ENCODE measurements at places on chromosomes 7 and 10. TPM values are rescaled to one million over a fixed set of nuclear protein-coding genes. Genes with fewer than 3 reads are reported as not detected.

Gene VPS26A
- 28.5 TPM for total RNA-seq

- no peak for DNase-seq
- no peak overlapping the region for H3K27ac ChIP-seq
- no peak overlapping the region for H3K4me3 ChIP-seq
- H3K36me3 ChIP-seq, result no peaks in the 10 kb centered on the region
- H3K27me3 ChIP-seq, result no peaks in the 10 kb centered on the region
Observed at GRCh38 chr10:3312403-3312940, 139.9 kb upstream of the PITRM1 start.

GRCh38 chr10:87538092-87539015 lies 33.7 kb downstream of the MINPP1 start:
- H3K4me1 ChIP-seq, result no peaks in the 10 kb centered on the region
- no peaks in the 10 kb centered on the region for H3K27me3 ChIP-seq
- H3K4me3 ChIP-seq, result no peak overlapping the region
- H3K36me3 ChIP-seq, result no peaks in the 10 kb centered on the region
- no peak for DNase-seq
- H3K27ac ChIP-seq, result no peak overlapping the region

Gene OR2A7
- total RNA-seq, result 10.7 TPM

GRCh38 chr7:19110026-19110730 lies 7.3 kb downstream of the TWIST1 start:
- no peak for DNase-seq
- H3K4me1 ChIP-seq, result no peaks in the 10 kb centered on the region
- H3K27me3 ChIP-seq, result peaks cover 13% of the 10 kb centered on the region

- H3K27ac ChIP-seq, result no peak overlapping the region
- H3K36me3 ChIP-seq, result no peaks in the 10 kb centered on the region
- no peak overlapping the region for H3K4me3 ChIP-seq
- no peaks in the 10 kb centered on the region for H3K27me3 ChIP-seq
Observed at GRCh38 chr7:30475580-30475979, 3.0 kb downstream of the NOD1 start.

Measured in prostate gland (tissue), 2 donors.